Pancreas (tissue), 10 donors: ENCODE measurements at places on chromosomes 5 and 9. TPM values are rescaled to one million over a fixed set of nuclear protein-coding genes. Genes with fewer than 3 reads are reported as not detected.

- no peak for DNase-seq
Measured at GRCh38 chr5:9553561-9553960, 7.7 kb upstream of the SEMA5A start.

- DNase-seq = peak; percentile 61
Measured at GRCh38 chr9:13529321-13530104, 250.0 kb upstream of the MPDZ start.

DNA sequence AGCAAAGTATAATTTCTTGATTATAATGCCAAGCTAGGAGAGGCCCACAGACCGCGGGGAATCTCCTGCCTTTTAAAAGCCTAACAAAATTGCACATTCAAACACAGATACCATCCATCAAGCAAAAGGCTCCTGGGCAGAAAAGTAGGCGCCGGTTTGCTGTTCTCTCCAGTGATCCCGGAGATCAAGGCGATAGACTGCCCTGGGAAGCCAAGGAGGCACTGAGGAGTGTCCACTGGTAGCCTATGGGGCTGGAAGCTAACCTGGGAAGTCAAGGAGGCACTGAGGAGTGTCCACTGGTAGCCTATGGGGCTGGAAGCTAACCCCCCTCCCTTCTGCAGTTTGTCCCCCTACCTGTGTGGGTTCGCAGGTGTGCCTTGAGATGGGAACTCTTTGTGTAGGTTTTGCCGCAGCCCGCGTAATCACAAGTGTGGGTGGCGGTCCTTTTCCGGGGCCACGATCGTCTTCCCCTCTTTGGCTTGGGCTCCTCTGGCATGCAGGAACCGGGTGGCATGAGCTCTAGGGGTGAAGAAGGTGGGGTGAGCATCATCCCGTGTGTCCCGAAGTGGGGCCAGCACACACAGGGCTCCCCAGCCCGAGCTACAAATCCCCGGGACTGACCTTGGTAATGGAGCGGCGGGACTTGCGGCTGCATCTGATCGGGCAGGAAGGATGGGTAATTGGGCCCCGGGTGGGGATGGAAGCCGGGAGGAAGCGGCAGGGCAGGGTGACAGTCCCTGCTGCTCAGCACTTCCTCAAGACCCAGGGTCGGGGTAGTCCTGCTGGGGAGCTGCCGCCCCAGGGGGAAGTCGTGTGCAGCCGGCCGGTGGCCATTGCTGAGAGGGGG is 2.7 kb downstream of the KLF4 start:
- DNase-seq = no peak

Gene PRKACG
- not detected for total RNA-seq
